ENCODE measurements at places on chromosomes 7 and 10.

DNA sequence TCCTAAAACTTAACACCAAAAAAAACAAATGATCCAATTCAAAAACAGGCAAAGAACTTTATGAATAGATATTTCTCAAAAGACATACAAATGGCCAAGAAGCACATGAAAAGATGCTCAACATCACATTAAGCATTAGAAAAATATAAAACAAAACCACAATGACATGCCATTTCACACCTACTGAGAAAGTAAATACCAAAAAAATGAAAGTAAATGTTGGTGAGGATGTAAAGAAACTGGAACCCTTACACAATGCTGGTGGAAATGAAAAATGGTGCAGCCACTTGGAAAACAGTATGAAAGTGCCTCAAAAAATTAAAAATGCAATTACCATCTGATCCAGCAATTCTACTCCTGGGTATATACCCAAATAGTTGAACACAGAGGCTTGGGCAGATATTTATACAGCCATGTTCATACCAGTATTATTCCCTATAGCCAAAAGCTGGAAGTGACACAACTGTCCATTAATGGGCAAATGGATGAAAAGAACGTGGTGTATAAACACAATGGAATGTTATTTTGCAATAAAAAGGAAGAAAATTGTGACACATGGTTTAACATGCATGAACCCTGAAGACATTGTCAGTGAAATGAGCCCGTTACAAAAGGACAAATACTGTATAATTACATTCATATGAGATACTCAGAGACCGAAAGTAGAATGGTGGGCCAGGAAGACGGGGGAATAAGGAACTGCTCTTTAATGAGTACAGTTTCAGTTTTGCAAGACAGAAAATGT lies 89.0 kb downstream of the JMJD1C start:
- peak; percentile 58 for DNase-seq

DNA sequence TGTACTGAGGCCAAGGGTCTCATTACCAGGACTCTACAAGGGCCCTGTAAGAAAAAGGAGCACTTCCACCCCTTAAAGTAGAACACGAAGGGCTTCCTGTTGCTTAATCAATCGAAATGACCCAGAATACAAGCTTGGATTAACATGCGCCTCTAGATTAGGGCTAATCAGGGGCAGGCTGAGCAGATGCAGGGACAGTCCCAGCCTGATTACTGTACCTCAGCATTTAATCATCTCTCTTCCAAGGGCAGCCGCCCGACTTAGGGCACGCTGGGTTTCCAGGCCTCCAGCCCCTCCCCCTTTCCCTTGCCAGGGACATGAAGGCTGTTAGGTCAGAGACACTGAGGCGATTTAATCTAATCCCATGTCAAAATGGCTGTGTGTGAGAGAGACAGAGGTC lies 138.6 kb downstream of the NRF1 start:
- no peak for DNase-seq

- DNase-seq, result no peak
Observed at GRCh38 chr10:22321924-22322640, 1.2 kb downstream of the BMI1 start.

- DNase-seq, result peak; percentile 79
Observed at GRCh38 chr10:61992059-61992460, 90.6 kb downstream of the ARID5B start.

GRCh38 chr10:62830679-62831078 lies 14.5 kb upstream of the EGR2 start:
- no peak for DNase-seq

DNA sequence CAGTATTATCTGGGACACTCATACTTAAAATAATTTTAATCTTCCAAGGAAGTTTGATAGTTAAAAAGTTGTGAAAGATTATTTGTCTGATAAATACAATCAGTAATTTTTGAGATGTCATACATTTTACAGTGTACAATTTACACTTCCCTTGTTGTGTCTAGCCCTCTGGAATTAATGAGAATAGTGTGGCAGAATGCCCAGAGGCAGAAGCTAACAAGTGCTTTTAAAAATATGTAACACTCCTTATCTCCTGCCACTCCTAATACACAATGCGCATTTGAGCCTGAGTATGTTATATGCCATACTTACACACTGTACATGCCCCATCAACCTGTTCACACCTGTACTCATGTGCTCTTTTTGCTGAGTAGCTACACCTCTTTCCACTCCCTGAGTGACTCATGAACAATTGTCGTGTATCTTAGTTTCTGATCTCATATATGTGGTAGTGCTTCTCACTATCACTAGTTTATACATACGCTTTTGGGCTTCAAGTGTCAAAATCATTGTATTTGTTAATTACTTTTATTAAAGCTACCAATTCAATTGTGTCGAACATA lies 106.9 kb upstream of the GNAI1 start:
- DNase-seq, result no peak

GRCh38 chr10:87503886-87504285 lies 807 bp upstream of the MINPP1 start:
- DNase-seq, result no peak

GRCh38 chr7:155991470-155991869 lies 179.2 kb upstream of the SHH start:
- DNase-seq, result no peak

DNA sequence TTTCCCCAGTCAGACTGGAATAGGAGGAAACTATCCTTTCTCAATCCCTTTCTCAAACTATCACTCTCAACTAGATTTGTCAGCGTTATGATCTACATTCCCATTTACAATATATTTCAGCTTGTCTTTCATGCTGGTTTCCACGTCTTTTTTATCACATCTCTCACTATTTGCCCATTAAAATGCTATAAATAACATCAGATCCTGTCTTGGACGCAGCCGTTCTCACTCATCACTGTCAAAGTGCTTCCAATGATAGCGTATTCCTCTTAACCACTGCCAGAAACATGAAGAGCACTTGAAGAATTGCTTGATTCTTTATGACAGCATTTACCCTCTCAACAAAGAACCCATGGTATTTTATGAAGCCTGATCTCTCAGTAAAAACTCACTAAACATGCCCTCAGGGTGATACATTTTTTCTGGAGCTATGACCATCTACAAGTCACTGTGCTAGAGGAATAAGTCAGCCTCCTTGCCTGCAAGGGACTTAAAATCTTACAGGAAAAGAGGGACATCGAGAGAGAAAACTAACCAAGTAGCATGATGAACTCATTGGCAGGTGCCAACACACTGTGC lies 205.6 kb upstream of the PFKP start:
- DNase-seq, result no peak

- DNase-seq, result no peak
Observed at GRCh38 chr10:113743594-113743993, 7.9 kb upstream of the PLEKHS1 start.

- DNase-seq, result no peak
Observed at GRCh38 chr7:158902427-158902826, 46.1 kb downstream of the DYNC2I1 start.

GRCh38 chr10:26090762-26091161 lies 125.8 kb upstream of the GAD2 start:
- no peak for DNase-seq

DNA sequence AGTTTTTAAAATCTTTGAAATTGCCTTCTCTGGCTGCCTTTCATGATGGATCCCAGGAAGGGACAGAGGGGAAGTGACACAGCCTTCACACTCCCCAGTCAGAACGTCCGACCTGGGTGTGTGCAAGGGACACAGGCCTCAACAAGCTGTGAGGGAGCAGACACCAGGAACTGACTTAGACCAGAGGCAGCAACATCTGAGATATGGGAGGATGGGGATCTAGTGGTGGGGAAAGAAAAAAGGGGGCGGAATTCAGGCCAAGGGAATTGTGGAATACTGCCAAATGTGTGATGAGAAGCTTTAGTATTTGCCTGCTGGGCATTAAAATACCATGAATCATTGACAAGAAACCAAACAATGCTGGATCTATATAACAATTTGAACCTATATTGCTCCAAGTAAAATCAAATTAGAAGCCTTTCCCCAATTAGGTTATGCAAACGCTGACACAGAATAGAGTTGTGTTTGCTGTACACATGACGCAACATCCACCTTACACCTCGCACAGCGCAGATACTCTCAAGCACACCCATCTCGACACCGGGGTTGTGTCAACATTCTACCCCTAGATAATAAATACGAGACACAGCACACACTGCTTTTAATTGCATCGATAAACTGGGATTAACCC lies 17.2 kb upstream of the MNX1 start:
- no peak for DNase-seq

DNA sequence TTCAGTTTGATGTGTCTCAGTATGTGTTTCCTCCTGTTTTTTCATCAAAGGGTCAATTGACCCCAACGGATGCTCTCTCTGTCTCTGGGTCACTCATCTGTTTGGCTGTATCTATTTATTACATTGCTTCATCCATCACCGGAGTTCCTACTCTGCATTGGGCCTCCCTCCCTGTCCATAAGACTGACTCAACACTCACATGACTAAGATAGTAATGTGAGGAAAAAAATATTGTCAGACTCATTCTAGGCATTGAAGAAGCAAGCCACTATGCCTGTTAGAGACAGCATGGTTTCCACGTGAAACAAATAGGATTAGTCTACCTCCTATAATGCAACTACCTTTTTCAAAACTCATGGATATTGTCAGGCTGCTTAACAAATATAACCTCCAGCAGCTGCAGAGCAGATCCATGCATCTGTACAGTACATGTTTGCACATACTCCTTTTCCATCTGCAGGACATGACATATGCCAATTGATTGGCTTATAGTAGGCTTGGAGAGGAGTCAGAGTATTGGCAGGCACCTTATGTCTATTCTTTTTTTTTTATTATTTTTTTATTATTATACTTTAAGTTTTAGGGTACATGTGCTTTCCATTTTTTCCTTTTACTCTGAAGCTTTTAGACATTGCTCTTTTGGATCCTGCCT lies 275.2 kb downstream of the LRRTM3 start:
- DNase-seq, result no peak

DNA sequence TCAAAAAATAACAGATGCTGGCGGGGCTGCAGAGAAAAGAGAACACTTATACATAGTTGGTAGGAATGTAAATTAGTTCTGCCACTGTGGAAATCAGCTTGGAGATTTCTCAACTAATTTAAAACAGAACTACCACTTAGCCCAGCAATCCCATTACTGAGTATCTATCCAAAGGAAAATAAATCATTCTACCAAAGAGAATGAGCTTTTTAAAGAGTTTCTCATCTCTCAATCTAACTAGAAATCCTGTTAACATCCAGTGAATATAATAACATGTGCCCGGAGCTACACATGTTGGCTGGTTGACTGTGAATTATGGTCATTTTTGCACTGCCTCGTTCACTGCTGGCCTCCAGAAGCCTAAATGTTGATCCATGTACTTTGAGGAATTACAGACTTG lies 39.3 kb downstream of the BET1 start:
- DNase-seq, result no peak

DNA sequence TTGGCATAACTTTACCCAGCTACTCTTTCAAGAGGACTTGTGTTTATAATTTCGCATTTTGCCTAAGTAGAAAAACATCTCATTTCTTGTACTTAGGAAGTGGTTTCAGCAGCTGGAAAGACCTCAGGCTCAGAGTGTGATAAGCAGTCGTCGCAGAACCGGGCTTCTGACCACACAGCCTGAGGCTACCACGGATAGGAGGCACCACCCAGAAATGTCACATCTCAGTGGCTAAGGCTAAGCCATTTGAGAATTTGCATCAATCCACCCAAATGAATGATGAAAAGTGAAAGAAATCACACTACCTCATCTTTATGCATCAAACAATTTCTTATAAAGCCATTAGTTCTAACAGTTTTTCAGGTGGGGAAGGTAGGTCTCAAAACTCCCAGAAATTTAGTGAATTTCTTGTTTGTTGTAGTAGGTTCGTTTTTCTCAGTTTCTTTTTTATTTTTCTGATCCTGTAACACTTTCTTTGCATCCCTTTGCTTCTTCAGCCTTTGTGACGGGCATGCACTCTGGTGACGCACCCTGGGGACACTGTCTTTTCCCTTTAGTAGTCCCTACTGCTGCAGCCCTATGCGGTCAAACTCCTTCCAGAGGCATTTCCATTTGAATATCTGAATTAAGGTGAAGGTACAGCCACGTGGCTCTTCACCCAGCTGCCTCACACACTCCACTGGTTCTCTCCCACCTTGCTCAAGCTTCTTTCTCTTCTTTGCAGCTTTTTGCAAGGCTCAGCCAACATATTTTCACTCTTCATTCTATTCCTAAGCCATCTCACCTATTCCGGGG lies 68.5 kb downstream of the MAP3K8 start:
- peak; percentile 54 for DNase-seq

- DNase-seq, result no peak
Observed at GRCh38 chr10:97520978-97521761, 22.4 kb downstream of the UBTD1 start.

DNA sequence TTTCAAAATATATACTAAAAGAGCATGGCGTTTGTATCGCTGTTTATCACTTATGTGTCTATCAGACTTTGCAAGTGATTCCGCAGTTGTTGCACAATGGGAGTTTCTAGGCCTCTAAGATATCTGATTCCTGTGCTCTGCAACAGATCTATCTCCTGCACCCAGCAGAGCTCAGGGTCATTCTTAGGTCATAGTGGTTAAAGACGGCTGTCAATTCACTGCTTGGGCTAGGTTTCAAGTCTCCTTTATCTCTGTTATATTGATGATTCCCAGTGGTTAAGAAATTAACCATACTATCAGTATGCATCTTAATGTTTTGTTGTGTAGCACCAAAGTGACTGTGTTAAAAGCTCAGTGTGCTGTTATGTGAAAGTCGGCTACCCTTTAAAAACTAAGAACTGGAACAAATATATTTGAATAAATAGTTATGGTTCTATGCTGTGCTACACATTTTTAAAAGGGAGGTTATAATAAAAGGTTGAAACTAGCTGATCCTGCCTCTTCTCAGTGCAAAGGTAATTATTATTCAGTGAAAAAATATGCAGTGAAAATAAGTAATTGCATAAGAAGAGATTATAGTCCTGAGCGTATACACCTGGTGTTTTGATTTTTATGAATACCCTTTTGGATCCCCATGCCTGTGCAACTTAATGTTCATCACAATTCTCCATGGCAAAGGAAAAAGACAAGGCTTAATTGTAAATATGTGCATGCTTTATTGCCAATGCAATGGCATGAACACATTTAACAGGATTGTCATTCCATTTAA lies 24.0 kb downstream of the HOXA1 start:
- DNase-seq, result no peak

GRCh38 chr7:8594115-8594514 lies 160.7 kb downstream of the NXPH1 start:
- DNase-seq, result no peak

DNA sequence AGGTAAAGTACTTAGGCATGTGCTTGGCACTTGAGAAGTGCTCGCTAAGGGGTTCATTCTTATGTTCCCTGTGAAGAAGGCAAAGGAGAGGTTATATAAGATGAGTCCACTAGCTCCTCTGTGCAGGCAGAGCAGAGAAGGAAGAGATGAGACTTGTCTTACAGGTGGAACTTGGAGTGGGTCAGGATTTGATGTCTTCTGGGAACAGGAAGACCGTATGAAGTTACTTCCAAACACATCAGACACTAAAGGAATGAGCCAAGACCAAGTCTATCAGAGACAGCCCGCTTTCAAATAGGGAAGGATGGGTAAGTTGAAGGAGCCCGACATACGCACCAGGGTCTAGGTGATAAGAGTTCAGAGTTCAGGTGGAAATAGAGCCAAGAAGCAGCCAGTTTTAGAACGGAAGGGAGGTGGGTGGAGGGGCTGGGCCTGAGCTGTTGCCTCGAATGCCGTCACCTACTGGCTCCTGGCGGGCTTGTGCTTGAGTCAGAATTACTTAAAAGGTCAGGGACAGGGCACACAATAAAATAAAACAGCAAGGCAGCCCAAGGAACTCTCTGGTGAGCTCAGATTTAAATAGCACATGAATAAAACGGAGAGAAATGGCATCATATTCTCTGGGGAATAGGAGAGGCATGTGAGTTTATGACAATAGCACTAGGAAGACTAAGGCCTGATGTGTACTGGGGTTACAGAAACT lies 56.1 kb upstream of the GRB10 start:
- DNase-seq, result peak; percentile 91
